CD4-positive, alpha-beta T cell treated with Interleukin-10 for 1 hour (primary cell): ENCODE measurements at places on chromosomes 5 and 9.

DNA sequence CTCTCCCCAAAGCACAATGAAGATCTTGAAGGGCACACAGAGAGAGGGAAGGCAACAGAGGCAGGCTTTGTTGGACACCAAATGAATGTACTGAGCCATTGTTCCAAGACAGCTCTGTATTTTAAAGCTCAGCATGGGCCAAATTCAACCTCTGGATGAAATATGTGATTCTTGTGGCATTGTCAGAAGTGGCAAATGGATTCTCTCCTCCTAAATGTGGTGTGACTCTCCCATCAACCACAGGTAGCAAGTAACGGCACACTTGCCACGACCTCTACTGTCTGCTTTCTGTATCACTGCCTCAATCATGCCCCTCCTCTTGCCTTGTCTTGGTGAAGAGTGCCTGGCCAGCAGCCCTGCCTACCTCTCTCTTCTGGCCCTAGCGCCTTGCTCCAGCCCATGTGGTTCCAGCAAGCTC, 6.1 kb upstream of the MOB3B start:
- DNase-seq: no peak

DNA sequence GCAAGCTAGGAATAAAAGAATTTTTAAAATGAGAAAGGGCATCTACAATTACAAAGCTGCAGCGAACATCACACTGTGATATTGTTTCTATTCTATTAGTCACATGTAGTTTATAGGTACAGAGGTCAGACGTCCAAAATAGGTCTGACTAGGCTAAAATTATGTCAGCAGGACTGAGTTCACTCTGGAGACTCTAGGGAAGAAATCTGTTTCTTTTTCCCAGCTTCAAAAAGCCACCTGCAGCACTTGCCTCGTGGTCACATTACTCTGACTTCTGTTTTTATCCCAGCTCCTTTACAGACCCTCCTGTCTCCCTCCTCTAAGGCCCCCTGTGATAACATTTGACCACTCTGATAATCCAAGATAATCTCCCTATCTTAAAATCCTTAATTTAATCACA, 5.1 kb upstream of the CKS2 start:
- no peak for DNase-seq

DNA sequence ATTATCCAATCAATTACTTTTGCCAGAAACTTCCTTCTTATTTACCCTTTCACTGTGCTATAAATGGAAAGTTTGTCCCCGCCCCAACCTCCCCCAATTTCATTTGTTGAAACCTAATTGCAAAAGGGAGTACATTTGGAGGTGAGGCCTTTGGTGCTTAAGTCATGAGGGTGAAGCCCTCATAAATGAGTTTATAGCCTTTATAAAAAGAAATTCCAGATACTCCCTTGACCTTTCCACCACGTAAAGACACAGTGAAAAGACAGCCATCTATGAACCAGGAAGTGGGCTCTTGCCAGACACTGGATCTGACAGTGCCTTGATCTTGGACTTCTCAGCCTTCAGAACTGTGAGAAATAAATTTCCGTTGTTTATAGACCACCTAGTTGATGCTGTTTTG, 82.3 kb downstream of the NUDT12 start:
- no peak for DNase-seq

GRCh38 chr5:51500-51823, 40.5 kb upstream of the PLEKHG4B start:
- DNase-seq: no peak

DNA sequence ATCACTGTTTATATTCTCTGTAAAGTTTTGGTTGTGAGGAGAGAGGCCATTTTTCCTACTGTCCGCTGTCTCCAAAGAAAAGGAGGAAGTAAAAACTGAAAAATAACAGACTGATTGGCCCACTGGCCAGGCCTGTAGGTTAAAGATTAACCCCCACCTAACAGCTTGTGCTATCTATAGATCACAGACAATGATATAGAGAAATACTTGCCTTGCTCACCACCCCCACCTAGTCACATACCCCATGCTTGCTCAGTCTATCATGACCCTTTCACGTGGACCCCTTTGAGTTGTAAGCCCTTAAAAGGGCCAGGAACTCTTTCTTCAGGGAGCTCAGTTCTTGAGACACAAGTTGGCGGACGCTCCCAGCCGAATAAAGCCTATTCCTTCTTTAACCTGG, 357.4 kb downstream of the PRDM9 start:
- no peak for DNase-seq

DNA sequence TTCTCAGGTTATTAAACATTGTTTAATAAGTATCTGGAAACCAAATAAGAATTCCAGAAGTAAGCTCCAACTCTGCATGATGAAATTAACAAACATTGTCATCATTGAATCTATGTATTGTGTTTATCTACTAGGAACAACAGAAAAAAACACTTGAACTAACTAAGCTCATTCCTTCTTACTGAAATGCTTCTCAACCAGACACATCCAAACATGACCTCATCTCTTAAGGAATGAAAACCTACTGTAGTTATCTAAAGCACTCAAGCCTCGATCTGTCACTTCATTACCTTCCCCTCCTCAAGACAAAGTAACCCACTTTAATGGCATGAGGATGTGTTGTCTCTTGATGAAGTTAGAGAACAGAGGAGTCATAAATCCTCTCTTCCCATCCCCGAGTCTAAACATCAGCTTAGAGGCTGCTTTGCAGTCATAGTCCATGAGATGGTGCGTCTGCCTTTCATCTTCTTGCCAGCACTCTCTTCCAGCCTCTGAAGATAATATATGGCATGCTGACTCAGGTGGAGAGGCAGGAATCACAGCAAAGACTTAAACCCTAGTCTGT, 86.5 kb downstream of the CEMIP2 start:
- no peak for DNase-seq

- no peak for DNase-seq
These were observed 345.0 kb downstream of the GABRB2 start for GRCh38 chr5:161201558-161201957.

DNA sequence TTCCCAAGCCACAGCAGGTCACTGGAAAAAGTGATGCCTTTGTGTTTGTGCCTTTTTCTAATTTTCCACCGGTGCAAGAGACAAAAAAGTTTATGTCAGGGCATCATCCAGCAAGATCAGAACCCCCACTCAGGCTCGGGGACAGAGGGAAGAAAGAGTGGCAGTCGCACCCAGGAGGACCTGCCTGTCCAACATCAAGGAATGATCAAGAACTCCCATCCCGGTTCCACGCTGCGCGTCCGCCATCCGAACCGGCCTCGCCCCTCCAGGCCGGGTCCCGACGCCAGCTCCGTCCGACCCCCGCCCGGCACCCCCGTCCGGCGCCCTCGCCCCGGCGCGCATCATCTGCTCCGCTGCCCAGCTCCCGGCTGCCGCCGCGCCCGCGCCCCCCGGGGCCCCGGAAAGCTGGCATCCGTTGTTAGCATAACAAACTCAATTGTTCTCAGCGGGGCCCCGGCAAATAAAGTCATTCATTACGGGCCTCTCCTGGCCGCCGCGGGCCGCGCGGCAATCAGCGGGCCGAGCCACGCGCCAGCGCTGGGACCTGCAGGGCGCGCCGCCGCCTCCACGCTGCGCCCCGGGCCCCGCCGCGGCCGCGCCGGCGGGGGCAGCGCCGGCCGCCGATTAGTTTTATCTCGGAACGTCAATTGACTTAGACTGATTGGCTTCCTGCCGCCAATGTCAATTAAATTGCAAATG, 48.1 kb downstream of the PAX5 start:
- DNase-seq: no peak

- DNase-seq: no peak
These were observed 33.7 kb downstream of the FGF18 start for GRCh38 chr5:171453056-171453725.

DNA sequence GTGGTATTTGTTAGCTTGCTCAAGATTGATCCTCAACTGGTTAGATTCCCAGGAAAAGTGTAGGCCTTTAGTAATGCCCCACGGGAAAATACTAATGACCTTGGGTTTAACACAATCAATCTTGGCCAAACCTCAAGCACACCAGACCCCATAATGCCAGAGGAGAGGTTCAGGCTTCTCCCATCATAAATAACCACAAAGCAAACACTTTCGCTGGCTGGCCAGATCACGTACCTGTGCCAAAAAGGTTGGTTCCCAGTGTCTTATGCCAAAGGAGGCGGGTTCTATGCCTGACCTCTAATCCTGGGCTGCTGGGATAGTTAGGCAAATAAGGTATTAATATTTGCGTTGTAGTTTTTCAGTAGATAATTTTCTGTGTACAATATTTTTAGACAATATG, 379.2 kb upstream of the CDH18 start:
- DNase-seq: no peak

DNA sequence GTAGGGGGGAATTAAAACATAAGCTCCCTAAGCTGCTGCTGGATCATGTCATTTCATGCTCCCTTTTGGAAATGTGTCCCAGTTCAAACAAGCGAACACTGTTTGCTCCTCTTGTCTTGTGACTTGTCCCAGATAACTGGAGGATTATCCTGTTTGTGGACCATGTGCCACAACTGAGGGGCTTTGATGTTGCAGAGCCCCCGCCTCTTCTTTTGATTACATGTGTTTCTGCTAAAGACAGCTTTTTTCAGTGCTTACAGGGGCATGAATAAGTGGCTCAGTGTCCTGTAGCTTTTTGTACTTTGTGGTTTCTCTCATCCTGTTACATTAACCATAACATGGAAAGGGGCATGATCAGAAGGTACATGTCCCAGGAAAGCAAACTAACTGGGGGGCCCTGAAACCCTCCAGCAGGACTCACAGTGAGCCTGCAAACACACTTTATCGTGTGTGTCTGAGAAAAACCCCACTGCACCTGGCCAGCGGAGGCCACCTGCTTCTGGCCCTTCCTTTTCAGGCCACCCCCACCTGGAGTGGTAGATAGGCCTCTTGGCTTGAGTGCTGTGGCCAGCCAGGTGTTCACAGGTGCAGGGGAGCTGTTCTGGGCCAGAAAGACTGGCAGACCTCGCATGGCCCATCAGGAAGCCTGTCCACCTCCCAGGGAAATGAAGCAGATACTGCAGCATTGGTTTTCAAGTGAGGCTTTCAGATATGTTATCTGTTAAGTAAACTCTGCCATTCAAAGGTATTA, 285.6 kb downstream of the FANCC start:
- no peak for DNase-seq

DNA sequence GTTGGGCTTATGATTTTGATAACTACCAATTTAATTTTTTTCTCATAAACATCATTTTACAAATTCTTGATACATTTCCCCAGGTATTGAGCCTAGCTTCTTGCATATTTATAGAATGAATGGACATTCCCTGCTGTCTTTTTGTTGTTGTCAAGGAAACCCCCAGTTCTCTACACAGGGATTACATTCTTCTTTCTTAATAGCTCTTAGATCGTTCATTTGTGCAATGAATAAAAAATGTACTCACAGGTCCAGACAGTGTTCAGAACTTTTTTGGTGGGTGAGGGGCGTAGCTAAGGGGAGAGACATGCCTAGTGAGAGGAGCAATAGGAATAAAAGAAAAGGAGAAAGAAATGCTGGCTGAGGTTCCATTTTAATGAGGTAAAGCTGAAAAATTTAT, 58.6 kb downstream of the VCAN start:
- DNase-seq: no peak

DNA sequence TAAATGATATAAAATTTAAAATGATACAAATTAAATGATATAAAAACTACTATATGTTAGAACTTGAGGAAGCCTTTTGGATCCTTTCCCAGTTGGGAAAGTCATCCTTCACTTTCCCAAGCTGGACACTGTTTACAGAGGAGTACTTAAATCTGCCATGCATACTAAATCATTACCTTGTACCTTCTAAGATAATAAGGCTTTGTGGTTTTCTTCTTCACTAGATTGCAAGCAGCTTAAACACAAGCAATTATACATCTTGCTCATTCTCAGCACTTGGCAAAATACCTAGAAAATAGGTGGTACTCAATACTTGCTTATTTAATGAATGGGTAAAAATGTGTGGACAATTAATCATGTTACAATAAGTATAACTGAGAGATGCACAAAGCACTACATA, 666.8 kb downstream of the PTPRD start:
- DNase-seq: no peak
